Esophagus squamous epithelium (tissue), 5 donors: ENCODE measurements at places on chromosomes 16 and 17.
A peak's percentile ranks its signal among the peaks of the same experiment; 100 is the strongest.

- no peak for DNase-seq
These were observed 9.3 kb upstream of the FAAP100 start for GRCh38 chr17:81561494-81561885.

DNA sequence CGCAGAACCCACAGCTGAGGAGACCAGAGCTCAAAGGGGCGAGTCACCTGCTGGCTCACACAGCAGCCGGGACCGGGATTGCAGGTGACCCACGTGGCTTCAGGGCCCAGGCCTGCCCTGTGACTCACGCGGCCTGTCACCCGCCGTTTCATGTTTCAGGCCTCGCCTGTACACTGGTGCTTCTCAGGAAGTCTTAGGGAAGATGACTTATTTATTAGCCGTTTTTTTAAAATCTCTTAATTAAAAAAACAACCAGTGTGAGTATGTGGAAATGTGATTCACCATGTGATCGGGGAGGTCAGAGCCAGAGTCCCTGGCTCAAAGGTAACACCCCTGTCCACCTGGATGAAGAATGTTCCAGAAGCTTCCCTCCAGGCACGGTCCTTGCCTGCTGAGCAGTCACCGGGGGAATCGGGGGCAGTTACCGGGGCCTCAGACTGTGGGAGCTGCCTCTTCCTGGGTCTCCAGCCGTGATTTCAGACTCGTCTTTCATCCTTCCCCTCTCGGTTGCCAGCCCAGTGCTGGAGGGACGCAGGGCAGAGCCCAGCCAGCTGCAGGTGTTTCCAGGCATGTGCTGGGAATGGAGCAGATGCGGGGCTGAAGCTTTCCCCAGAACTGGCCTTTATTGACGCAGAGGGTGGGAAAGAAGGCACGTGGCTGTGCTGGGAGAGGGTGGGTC lies 49.3 kb downstream of the CMIP start:
- no peak for DNase-seq

DNA sequence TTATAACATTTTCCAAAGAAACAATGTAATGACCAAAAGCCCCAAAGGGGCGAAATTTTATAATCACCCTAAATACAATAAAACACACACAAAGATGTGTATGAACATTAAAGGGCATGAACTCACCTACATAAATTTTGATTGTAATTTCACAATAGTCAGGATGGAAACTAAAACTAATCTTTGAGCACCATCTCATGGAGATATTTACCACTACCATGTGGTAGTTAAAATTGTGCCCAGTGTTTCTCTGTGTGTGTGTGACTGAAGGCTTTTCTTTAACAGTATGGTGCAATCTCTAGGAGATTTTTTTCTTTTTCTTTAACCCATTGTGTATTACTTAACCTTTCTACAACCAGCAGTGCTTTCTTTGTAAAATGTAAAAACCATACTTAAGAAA lies 19.7 kb upstream of the MEIOC start:
- DNase-seq, result no peak

DNA sequence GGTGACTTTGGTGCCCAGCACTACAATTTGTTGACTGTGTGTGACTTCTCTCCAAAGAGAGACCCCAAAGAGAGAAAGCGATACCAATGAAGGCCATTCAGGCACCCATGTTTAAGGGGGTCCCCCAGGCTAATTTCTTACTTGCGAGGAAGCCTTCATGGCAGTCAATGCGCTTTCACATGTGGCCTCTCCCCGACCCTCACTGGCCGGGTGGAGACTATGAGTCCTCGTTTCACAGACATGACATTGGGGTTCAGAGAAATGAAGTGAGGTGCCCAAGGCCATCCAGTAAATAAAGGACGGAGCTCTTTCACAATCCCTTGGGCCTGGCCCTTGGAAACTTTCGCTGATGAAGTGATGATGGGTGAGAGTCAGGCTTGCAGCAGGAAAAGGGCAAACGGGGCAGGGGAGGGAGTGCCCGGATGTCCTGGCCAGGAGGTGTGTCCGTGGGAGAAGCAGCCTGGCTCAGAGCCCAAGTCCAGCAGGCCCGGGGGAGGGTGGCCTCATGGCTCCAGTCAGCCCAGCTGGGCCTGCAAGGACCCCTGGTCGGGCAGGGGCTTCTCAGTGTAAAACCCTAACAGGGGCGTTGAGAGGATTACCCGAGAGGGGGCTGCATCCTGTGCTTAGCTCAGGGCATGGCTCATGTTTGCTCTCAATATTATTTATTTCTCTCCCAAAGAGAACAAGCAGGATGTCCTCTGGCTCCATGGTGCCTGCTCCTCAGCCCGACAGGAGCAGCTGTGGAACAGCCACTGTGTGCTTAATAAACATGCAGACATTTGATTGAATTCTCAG lies 14.7 kb downstream of the TBX2 start:
- DNase-seq, result no peak

DNA sequence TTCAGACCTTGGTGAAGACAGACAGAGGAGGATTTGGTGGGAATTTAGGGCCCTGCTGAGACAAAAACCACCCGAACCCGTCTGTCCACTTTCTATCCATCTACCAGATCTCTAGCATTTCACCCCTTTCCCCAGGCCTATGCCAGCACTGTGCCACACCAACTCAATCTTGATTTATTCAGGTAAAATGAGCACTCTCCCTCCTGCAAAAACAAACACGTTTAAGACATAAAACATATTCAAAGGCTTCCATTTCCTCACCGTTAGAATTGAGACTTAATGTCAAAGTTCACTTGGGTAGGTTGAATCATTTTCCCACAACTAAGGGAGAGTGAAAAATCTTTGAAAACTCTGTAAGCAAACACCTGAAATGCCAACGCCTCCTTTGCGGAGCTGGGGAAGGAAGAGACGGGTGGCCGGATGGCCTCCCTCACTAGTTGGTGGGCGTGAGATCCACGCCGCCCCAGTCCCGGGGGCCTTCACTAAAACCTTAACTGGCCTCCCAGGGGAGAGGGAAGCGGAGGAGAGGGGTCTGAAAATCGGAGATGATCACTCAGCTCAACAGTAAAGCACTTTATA lies 862 bp downstream of the DCAKD start:
- DNase-seq, result no peak

- no peak for DNase-seq
These were observed 31.7 kb downstream of the CLTC start for GRCh38 chr17:59651346-59651745.

- DNase-seq, result no peak
These were observed 398.6 kb downstream of the CPPED1 start for GRCh38 chr16:12405089-12405488.

DNA sequence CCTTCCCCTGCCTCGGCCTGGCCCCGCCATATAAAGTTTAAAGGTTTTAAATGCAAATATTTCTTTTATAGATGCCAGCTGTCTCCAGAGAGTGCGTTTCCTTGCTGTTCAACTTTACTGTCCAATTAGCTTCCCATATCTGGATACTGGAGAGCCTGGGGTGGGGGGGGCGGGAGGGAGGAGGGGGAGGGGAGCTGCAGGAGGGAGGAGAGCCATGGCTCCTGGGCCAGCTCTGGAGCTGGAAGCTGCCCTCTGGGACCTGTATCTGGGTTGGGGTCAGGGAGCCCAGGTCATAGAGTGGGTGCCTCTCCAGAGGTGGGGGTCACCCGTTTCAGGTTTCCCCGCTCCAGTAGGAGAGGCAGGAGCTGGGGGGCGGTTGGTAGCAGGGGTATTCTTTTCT lies 6.2 kb upstream of the GSE1 start:
- DNase-seq, result no peak

- DNase-seq, result no peak
These were observed 1.2 kb downstream of the ZNF500 start for GRCh38 chr16:4765511-4766474.

- DNase-seq, result no peak
These were observed 923 bp downstream of the GDPD3 start for GRCh38 chr16:30112197-30113030.

DNA sequence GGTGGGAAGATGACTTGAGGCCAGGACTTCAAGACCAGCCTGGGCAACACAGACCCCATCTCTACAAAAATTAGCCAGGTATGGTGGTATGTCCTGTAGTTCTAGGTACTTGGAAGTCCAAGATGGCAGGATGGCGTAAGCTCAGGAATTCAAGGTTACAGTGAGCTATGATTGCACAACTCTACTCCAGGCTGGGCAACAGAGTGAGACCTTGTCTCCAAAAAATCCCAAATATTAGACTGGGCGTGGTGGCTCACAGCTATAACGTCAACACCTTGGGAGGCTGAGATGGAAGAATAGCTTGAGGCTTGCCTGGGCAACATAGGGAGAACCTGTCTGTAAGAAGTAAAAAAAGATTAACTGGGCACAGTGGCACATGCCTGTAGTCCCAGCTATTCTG lies 30.8 kb downstream of the SUZ12 start:
- DNase-seq, result no peak

DNA sequence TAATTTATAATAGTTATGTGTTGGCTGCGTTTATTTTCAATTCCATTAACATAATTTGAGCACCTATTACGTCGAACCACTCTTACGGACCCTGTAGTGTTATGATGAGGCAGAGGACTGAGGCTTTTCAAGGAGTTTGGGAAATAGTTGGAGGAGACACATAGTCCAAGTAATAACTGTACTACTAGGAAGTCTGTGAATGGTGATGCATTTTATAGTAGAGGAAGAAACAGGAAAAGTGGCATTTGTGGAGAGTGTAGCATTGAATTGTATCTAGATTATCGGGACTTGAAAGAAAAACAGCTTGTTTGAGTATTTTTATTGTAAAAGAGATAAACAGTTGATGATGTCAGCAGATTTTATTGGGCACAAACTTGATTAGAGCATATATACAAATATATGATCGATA lies 1.7 kb downstream of the NFATC3 start:
- DNase-seq, result no peak

DNA sequence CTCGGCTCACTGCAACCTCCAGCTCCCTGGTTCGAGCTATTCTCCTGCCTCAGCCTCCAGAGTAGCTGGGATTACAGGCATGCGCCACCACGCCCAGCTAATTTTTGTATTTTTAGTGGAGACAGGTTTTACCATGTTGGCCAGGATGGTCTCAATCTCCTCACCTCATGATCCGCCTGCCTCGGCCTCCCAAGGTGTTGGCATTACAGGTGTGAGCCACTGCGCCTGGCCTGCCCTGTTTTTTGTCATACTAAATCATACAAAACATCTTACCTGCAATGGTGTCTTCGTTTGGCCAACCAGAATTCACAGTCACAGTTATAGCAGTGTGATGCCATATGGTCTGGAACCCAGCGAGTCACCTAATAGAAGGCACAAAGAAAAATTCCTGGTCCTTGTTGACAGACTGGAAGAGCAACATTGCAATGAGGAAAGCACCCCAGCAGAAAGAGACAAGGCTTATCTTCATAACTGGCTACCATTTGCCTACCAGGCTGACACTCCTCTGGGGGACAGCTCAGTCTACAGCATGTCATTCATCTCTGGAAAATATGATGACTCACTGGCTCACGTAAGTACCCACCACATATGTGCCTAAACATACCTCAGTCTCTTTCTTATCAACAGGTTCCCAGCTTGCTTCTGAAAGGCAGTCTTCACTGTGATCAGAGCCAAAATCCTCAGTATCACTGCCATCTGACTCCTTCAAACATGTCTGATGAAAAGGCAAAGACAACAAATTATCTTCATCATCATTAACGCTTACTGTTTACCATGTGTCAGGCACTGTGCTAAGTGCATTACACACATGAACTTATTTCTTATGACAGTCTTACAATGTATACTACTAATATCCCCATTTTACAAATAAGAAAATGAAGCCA lies 4.3 kb upstream of the HSF5 start:
- DNase-seq, result no peak

- DNase-seq, result no peak
These were observed 12.3 kb upstream of the FASN start for GRCh38 chr17:82110298-82110697.

DNA sequence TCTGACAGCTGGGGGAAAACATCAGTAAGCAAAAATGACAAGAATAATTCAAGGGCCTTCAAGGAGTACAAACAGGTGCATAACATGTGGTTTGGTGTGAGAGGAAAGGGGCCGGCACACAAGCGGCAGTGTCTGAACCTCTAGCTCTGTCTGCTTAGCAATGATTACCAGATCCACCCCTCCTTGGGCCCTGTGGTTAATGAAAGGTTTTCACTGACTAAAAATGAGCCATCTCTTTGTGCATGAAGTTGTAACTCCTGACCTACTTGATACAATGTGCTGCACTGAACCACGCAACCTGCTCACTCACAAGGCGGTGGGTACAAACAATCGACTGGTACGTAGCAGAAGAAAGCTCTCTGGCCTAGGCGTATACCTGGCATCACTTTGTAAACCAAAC lies 15.1 kb downstream of the FAM117A start:
- no peak for DNase-seq

GRCh38 chr16:71961066-71962039 lies 38.8 kb downstream of the PKD1L3 start:
- DNase-seq, result peak; percentile 15

DNA sequence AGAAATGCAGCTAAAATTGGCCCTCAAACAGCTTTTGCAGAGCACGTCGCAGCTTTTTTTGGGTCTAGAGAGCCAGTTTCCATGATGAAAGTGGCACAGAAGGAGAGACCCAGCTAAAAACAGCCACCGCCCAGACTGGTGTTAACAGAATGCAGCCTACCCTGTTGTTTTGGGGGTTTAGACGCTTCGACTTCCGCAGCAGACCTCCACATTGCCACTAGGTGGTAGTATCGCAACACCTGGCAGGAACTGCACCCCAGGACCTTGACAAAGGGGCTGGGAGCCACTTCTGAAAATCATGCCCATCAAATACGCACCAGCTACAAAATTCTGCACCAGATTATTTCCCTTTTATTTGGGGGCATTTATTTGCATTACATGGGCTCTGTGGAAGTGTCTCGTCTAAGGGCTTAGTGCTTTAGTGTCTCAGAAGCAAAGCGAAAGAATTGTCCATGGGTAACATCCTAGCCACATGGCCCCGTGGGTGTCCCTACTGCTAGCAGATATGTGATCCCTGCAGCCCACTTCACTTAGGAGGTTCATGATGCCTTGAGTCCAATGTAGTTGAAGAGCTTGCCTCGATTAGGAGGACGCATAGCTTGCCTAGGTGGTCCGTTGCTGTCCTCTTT lies 167.1 kb downstream of the HAPSTR1 start:
- DNase-seq, result no peak

DNA sequence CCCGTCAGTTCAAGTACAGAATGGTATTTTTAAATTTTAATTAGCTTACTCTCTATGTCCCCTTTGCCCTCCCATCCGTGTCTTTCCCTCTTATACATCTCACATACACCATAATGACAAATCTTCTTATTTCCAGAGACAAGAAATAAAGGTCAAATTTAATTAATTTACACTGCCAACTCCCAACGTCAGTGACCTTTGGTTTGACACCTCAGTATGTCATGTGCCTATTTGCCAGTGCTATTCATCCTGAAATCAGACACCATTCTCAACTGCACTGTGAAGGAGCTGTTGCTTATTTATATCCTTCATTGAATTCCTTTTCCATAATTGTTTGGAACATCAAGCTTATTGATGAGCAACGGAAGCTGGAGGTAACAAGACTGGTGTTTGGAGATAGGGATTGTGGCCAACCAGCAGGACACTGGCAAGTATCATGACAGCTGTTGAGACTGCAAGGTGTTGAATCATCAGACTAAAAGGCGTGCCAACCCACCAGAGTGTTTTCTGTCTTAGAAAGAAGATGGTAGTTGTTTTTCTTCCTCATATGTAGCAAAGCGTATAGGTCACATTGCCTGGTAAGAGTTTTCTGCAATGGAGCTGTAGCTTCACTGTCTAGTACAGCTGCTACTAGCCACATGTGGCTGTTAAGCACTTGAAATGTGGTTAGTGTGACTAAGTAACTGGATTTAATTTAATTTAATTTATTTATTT lies 12.5 kb downstream of the CALCOCO2 start:
- DNase-seq, result no peak

- no peak for DNase-seq
These were observed 686 bp upstream of the MTSS2 start for GRCh38 chr16:70686376-70687101.

GRCh38 chr17:63516910-63517824 lies 6.0 kb upstream of the KCNH6 start:
- no peak for DNase-seq
